Heart left ventricle (tissue), 16 donors: ENCODE measurements at places on chromosomes 2 and 18. TPM values are rescaled to one million over a fixed set of nuclear protein-coding genes. Genes with fewer than 3 reads are reported as not detected.

DNA sequence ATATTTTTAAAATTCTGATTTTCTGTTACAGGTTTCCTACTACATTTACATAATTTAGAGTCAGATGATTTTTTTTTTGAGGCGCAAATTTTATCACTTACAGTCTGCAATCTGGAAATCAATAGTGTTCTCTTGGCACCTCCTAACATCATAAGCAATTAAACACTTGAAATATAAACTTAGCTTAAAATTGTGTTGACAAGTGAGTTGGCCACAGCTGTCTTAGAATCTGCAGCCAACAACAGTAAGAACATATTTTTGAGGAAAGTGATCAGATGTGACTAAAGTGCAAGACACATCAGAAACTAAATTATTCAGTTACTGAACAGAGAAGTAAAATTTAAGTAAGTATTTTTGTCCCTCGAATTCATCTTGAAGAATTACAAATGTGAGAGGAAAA lies 726.7 kb upstream of the LRATD1 start:
- DNase-seq: no peak

SS18 gene
- total RNA-seq: 60.5 TPM

- DNase-seq: no peak
These were observed 633 bp upstream of the ARMC9 start for GRCh38 chr2:231197706-231198290.

- DNase-seq: no peak
These were observed 2.5 kb upstream of the ICOS start for GRCh38 chr2:203934041-203934492.

DNA sequence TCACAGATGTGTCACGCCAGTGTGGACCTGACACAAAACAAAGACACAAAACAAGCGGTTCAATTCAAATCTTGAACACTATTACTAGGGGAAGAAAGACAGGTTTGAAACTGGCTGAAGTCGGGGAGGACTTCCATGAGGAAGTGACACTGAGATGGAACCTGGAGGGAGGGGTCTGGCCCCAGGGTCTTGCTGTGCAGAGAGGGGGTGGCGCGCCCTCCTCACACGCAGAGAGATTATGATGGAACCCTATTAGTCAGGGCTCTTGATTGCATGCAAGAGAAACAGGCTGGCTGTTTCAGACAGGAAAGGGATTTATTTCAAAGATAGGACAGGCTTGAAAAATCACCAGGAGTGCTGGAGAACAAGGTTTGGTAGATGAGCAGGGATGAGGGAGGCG lies 363.6 kb upstream of the HS6ST1 start:
- DNase-seq: no peak

DYSF gene
- total RNA-seq: 51.8 TPM

- DNase-seq: no peak
These were observed 188.9 kb upstream of the RASGRP3 start for GRCh38 chr2:33287507-33288005.

GRCh38 chr2:227908266-227909054 lies 37.0 kb downstream of the DAW1 start:
- DNase-seq: no peak

- DNase-seq: no peak
These were observed 147.9 kb downstream of the GALNT3 start for GRCh38 chr2:165645930-165646831.

GRCh38 chr18:39951142-39951720 lies 2003.8 kb upstream of the PIK3C3 start:
- no peak for DNase-seq

DNA sequence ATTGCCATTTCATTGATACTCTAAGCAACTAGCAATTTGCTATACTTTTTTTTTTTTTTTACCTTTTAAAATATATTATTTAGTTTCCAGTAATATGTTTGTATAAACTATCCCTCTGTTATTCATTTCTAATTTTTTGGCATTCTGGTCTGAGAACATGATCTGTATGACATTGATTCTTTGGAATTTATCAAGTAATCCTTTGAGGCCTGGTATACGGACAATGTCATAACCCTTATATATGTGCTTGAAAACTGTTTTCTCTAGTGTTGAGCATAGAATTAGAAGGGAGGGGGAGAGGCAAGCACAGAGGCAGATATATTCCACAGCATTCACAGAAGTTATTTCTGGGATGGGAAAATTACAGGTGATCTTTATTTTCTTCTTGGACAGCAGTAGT lies 48.2 kb upstream of the POLE4 start:
- DNase-seq: no peak

DNA sequence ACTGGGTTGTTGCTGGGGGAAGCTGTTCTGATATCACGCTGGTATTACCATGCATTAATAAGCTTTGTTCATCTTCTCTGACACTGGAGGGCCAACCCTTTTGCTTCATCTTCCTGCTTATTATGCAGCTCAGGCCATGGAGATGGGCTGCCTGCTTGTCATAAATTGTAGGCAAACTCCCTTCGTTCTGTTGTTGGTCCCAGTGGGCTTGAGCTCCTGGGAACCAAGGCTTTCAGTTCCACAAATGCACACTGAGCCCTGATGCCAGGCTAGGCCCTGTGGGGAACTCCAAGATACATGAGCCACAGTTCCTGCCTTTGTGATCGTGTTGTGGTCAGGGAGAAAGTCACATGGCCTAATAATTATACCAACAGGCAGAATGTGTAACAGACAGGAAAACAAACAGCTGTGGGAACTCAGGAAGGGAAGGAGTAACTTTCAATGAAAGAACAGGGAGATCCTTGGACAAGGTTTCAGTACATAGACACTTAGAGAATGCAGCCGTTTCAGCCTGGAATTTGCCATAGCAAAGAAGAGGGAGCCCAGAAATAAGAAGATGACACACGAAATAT lies 49.0 kb upstream of the BCL2L11 start:
- no peak for DNase-seq

- DNase-seq: no peak
These were observed 47.3 kb upstream of the NDUFV2 start for GRCh38 chr18:9055185-9055584.

PFN4 gene
- total RNA-seq: 0.50 TPM

GRCh38 chr2:62408241-62408677 lies 97.7 kb downstream of the TMEM17 start:
- DNase-seq: peak; percentile 46

GCA gene
- total RNA-seq: 6.4 TPM

TUBA3E gene
- 4.6 TPM for total RNA-seq

GRCh38 chr2:135512099-135512498 lies 18.9 kb downstream of the ZRANB3 start:
- DNase-seq: no peak

DNA sequence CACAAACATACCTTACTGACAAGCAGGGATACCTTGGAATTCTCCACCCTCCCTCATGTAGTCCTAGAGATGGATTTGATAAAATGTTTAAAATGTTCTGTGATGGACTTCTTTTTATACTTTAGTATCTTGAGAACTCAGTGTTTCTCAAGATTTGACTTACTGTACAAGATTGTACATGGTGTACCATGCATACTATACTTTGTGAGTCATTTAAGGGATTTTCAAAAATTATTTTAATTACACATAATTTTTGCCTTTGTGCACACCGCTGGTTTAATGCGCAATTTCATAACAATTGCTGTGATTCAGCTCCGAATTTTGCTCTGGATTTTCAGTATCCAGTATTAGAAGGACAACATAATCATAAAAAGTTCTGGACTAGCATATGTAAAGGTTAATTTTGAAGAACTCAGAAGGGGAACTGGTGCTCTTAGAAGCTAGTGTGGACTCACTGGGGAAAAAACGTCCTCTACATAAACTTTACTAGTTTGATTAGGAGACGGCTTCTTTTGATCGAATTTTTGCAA lies 78.6 kb upstream of the ACSL3 start:
- no peak for DNase-seq

DNA sequence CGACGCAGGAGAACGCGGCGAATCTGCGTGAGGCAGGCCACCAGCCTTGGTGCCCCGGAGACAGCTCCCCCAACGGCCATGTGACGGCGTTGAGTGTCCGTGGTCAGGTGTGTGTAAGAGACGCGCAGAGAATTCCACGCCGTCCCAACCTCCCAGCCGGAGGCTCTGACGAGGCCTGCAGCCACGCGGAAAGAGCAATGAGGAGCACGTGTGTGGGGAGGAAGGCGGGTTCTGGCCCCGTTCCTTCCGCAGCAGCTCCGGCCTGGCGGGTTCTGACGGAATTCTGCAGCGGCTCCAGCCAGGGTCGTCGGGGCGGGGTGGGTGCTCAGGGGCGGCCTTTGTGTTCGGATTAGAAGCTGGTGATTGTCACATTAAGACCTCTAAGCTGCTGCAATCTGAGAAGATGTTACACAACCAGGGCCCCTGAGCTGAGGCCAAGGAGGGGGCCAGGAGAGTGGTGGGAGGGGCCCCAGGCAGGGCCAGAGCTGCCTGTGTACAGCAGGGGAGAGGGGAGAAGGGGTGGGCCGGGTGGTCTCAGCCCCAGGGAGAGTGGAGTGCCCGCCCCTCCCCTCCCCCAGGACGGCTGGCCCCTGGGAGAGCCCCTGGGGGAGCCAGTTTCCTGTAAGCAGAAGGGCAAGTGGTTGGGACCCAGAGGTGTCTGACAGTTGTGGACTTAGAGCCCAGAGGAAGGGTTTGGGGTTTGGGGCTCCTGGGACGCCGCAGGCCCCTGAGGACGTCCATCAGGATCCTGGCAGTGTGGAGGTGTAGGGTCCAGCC lies 5.1 kb upstream of the GAL3ST2 start:
- no peak for DNase-seq

SCTR gene
- 0.44 TPM for total RNA-seq

- no peak for DNase-seq
These were observed 156.0 kb downstream of the TGIF1 start for GRCh38 chr18:3605954-3606443.

CCDC150 gene
- 1.3 TPM for total RNA-seq

DNA sequence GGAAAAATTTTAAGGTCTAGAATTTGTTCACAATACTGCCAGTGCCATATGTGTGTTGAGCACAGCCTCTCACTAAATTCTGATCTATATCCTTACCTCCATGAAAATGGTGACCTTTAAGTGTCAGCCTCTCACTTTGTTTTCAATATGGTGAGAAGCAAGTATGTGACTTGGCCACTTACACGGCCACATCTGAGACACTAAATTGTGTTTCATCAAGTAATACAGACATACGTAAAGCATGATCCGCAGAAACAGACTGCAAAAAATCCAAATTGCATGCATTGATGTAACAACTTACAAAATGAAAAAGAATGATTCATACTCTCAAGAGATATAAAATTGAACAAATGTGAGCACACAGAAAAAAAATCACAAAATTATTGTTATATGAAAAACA lies 55.2 kb upstream of the UGP2 start:
- DNase-seq: no peak

MOGAT1 gene
- 1.1 TPM for total RNA-seq

GRCh38 chr18:76495006-76495370 lies at the start of gene ZNF516:
TSS of gene ZNF516 (minus strand) at chr18:76495242. CDS start at chr18:76443054, 52,188 bp downstream.
- no peak for DNase-seq

DNA sequence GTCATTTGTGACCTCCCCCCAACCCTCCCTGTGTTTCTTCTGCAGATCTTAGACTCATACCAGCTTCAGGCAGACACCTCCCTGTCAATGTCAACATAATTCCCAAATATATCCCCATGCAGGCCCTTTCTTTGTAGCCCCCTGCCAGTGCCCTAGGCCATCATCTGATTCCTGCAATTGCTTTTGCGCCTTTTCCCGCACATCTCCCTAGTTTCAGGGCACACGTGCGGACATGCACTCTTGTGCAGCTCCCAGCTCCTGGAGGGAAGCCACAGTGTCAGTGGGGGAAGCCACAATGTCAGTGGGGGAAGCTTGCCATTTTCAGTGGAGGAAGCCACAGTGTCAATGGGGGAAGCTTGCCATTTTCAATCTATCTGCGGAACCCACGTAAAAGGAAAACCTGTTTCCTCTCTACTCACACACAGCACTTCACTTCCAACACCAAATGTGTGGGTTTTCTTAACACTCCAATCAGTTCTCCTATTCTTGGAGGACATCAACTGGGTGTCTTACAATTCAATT lies 256.4 kb downstream of the ACKR3 start:
- DNase-seq: no peak

GRCh38 chr2:166862468-166863132 lies 25.7 kb upstream of the XIRP2 start:
- DNase-seq: no peak

GRCh38 chr2:214604861-214605260 lies 194.0 kb downstream of the VWC2L start:
- DNase-seq: no peak

FRZB gene
- total RNA-seq: 0.31 TPM

SERPINB10 gene
- not detected for total RNA-seq

DNA sequence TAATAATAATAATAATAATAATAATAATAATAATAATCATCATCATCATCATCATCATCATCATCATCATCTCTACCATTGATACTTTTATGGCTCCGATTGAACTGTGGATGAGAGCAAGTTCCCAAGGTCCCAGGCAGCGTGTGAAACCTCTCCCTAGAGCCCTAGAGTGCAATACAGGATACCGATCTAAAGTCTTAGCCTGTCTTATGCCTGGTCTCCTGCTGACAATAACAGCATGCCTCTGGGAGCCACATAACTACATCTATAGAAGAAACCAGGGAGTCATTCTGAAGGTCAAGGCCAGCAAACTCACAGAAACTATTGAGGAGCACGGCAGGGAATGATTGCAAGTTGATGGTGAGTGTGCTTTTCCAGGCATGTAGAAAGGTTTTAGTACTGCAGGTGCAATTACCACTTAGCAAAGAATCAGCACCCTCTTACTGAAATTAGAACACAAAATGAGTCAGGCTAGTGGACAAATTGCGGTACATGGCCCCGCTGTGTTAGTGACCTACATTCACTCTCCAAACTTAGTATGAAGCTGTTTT lies 457.2 kb upstream of the CDH20 start:
- no peak for DNase-seq

DNA sequence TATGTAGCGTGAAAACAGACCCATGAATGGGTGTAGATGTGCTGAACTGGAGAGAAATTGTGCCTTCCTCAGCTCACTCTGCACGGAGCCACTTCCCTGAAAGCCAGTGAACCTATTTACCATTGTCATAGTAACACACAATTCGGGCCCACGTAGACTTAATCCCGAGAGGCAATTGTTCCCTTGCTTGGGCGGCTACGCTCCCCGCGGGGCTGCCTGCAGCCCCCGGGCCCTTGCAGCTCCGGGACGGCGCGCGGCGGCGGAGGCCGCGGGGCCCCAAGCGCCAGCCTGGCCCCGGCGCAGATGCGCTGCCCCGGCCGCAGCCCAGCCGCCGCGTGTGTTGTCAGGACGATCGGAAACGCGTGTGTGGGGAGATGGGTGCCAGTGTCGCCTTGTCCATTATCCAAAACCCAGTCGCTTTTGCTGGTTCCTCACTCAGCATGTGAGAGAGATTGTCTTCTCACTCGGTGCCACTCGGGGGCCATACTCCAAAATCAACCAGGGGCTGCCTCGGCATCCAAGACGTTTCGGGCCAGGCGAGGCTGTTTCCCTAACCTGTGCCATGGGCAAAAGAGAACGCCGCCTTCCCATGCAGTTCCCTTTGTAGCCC lies 17.9 kb upstream of the LRRTM1 start:
- DNase-seq: no peak

DNA sequence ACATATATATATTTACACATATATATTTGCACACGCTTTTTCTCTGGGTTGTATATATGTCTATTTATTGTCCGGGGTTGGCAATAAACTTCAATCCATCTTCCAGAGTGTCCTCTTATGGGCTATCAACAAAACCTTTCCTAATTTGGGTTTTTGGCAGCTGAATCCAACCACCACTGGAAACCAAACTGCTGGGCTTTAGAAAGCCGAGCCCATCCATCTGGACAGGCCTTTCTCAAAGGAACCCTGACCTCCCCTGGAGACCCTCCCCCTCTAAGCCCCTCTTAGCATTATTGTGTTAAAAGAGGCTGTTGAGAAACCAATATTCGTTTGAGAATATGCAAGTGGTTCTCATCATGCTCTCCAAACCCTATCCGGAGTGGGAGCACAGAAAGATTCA lies 153.6 kb downstream of the NRP2 start:
- no peak for DNase-seq
